T-helper 9 cell (primary cell): ENCODE measurements at places on chromosomes 13 and 19.

- no peak for DNase-seq
Measured at GRCh38 chr13:73273745-73274144, 214.9 kb downstream of the KLF5 start.

- no peak for DNase-seq
Measured at GRCh38 chr19:18017275-18018083, 9.5 kb downstream of the ARRDC2 start.

DNA sequence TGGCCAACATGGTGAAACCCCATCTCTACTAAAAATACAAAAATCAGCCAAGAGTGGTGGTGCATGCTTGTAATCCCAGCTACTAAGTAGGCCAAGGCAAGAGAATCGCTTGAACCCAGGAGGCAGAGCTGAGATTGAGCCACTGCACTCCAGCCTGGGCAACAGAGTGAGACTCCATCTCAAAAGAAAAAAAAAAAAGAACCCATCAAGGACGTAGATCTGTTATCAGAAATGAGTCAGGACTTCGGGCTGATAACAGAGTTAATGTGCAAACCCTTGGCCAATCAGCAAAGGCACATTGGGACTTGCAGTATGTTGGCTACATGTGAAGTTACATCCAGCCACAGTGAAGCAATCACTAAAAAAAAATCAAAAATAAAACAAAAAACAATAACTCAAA, 4.8 kb upstream of the LGALS7B start:
- no peak for DNase-seq

DNA sequence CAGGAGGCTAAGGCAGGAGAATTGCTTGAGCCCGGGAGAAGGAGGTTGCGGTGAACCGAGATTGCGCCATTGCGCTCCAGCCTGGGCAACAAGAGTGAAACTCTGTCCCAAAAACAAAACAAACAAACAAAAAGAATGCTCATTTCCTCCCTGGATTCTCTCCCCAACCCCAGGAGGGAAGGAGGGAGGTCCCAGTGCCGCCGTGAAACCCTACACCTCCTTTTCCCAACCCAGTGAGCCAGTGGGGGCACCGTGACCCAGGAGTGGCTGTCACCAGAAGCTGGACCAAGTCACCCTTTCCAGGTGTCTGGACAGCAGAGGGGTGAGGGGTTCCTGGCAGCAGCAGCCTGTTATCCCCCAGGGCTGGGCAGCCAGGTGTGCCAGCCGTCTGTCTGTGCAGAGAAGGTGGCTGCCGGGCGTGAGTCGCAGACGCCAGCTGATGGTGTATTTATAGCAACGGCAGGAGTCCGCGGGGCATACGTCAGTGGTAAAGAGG, 23.5 kb downstream of the NFIC start:
- no peak for DNase-seq

DNA sequence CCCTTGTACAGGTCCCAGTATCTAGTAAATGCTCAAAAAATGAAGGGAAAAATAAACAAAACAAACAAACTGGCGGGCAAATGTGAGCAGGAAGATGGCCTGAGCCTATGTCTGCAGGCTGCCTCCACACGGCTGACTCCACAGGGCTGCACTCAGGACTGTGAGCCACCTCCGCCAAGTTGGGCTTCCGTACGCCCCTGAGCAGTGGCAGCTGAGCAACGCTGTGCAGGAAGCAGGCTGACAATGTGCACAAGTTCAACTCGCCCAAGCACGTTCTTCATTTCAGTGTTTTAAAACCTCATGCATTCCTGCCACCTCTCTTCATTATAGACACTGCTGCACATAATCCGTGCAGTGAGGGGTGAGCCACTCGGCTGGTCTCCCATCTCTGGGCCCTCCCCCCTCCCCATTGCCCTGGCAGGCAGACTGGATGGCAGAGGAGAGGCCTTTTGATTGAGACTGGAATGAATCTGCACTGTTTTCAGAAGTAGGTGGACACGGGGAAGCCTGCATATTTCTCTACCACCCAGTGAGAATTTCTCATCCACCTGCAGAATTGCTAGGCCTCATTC, 915.3 kb downstream of the UQCRFS1 start:
- no peak for DNase-seq

GRCh38 chr19:10076535-10076934, 9.6 kb upstream of the SHFL start:
- DNase-seq: no peak

DNA sequence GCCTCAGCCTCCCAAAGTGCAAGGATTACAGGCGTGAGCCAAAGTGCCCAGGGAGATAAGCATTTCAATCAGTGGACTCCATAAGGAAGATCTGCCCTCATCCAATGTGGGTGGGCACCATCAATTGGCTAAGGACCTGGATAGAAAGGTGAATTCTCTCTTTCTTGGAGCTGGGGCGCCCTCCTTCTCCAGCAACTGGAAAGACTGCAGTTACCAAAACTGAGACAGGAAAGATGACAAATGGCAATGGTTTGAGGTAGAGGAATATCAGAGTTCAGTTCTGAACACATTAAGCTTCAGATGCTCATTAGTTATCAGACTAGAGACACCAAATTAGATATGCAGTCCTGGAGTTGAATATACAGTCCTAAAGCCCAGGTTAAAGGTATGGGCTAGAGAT, 10.5 kb upstream of the ELF1 start:
- DNase-seq: no peak

- DNase-seq: no peak
Measured at GRCh38 chr19:13637664-13638063, 126.7 kb upstream of the MRI1 start.

DNA sequence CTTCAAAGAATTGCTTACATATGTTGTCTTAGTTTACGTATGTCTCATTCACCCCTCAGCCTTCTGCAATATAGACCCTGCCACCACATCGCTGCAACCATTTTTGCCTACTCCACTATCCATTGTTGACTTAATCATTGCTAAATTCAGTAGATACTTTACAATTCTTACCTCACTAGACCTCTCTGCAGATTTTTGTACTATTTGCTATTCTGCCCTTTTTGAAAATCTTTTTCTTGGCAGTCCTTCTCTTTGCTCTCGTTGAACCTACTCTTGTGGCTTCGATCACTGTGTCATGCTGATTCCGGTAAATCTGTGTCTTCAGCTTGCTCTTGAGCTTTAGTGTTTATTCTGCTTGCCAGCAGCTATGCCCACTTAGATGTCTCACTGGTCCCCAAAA, 81.2 kb downstream of the CDK8 start:
- DNase-seq: no peak

DNA sequence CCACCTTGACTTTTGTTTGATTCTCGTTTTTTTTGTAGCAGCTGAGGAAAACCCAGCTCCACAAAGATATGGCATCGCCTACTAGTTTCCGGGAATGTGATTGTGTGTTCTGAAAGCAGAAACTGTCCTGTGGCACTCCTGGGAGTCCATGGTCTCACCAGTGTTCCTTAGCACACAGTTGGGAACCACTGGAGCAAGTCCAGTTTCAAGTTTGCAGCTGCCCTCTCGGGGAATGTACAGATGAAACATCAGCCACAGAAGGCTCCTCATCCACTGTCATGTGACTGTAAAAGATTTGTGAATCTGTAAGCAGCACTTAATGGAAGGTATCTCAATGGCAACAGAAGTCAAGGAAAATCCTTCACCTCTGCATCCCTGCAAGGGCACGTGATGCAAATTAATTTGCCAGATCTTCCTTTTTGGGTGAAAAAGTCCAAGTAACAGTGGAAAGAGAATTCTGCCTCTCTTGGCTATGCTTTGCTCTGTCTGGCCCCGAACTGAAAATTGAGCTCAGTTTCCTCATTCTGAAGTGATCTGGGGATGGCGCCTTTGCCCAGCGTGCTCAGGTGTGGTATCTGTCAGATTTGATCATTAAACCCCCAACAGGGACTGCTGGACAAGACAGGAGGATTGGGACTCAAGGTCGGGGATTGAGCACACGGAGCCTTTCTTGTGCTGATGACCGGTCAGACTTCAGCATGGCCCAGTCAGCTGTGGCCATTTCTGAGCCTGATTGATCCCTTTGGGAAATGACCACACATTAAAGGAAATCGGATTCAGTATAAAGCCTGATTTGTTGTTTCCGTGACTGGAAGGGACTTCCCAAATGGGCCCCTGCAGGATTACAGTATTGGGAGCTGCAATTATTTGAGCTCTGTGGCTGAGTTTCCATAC, 58.8 kb downstream of the ING1 start:
- no peak for DNase-seq

DNA sequence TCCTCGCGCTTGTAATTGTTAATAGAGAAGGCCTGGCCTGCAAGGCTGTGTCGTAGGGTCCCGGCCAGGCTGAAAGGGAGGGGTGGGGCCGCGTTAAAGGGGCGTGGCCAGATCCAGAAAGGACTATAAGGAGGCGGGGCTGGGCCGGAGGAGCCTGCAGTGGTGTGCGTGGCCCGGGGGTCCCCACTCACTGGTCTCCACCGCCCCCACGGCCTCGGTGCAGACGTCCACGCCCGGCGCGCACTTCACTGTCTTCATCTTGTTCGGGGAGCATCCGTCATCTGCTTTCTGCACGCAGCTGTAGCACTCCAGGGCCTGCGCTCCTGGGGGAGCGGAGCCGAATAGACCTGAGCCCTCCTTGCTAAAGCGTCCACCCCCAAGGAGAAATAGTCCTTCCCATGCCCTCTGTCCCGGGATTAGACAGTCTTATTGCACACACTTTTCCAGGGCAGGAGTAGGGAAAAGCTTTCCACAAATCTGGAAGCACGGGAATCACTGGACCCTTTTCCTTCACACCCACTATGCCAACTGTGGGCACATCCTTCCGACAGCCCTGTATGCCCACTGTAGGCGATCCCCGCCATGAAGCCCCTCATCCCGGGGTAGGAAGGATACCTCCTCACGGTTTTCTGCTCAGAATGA, 1.2 kb downstream of the LYPD3 start:
- DNase-seq: no peak

GRCh38 chr13:24004142-24004899, 107.0 kb upstream of the C1QTNF9B start:
- no peak for DNase-seq

GRCh38 chr13:51534041-51534817, 50.0 kb upstream of the WDFY2 start:
- DNase-seq: peak; percentile 5

DNA sequence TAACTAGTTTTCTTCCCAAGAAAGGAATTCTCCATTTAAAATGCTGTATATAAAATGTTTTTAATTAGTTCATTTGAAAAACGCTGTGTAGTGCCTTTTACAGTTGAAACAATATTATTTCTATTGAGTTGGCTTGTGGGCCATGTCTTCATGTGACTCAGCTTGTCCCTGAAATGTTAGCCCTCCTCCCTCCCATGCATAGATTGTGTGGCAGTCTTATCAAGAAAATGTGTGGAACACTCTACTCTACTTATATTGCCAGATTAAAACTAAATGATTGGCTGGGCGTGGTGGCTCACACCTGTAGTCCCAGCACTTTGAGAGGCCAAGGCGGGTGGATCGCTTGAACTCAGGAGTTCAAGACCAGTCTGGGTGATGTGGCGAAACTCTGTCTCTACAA, 33.4 kb downstream of the TFDP1 start:
- no peak for DNase-seq

GRCh38 chr19:31144075-31144870, 205.0 kb downstream of the TSHZ3 start:
- DNase-seq: no peak

DNA sequence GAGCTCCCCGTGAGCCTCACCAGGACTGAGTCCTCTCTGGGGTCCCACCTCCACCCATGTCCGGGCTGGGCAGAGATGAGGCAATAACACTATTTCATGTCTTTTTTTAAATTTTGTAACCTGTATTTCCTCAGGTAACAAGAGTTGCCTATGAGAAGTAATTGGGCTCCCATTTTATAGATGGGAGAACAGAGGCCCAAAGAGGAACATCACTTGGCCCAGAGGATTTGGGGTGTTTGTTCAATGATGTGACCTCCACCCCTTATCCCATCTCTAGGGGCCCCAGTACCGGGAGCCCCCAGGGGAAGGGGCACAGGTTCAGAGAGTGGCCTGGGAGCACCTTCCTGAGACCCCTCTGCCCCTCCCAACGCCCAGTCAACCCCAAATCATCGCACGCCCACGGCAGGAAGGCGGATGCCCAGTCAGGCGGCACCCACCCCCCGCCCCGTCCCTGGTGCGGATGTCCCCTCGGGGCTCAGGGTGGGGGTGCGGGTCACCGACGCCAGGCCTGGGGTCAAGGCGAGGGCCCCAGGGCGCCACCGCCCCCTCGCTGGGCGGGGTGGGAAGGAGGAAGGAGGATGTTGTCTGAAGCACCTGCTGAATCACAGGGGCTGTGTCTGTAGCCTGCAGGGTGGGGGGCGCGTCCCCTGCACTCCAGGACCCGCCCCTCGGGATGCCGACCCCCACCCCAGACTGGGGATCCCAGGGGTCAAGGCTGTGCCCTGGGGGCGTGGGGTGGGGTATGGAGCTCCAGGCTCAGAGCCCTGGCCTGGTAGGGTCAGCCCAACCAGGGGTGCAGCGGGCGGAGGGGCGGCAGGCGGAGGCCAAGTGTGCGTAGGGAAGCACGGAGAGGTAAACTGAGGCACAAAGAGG, 9.0 kb upstream of the CIRBP start:
- peak; percentile 50 for DNase-seq

GRCh38 chr13:26254583-26255111, 718 bp downstream of the CDK8 start:
- peak; percentile 55 for DNase-seq

GRCh38 chr13:41458187-41458760, 924 bp downstream of the RGCC start:
- DNase-seq: peak; percentile 32

GRCh38 chr19:19230999-19231398, 19.2 kb downstream of the NCAN start:
- no peak for DNase-seq

GRCh38 chr19:5455367-5456129, at the start of gene ZNRF4:
Gene ZNRF4, plus strand, starts transcription at chr19:5455417. Its CDS starts 75 bp downstream, at chr19:5455492.
- DNase-seq: no peak

- DNase-seq: no peak
Measured at GRCh38 chr13:31943591-31943990, 88.0 kb upstream of the FRY start.

GRCh38 chr19:29172302-29172701, 40.6 kb downstream of the UQCRFS1 start:
- DNase-seq: no peak

DNA sequence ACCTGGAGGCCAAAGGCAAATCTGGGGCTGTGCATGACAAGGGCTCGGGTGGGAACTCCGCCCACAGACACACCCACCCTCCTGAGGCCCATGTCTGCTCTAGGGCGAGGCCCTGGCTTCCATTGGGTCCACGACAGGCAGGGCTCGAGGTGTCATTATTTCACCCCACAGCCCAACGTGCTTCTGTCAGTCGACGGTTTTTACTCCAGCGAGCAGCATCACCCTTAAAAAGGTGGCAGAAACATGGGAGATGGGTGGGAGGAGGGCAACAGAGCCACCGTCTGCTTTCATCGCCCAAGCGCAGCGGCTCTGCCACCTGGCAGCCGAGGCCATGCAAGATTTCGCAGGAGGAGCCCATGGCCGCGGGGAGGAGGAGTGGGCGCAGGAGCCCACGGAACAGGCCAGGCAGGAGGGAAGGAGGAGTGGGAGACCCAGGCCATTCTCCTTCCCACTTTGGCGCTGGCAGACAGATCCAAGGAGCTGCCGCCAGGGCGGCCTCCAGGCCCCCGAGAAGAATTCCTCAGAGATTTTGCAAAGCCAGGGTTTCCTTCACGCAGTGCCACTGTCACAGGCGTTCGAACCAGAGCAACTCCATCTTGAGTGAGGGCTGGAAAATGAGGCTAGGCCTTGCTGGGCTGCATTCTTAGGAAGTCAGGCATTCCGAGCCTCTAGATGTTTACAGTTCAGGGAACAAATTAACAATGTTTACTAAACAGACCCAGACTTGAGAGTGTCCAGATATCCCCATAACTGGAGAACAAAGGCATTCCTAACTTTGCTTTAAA, 49.3 kb upstream of the TUBGCP3 start:
- DNase-seq: no peak

GRCh38 chr19:18290302-18291018, 9.0 kb upstream of the JUND start:
- DNase-seq: peak; percentile 74
